Activated naive CD4-positive, alpha-beta T cell (primary cell): ENCODE measurements at places on chromosomes 5 and 9.

DNA sequence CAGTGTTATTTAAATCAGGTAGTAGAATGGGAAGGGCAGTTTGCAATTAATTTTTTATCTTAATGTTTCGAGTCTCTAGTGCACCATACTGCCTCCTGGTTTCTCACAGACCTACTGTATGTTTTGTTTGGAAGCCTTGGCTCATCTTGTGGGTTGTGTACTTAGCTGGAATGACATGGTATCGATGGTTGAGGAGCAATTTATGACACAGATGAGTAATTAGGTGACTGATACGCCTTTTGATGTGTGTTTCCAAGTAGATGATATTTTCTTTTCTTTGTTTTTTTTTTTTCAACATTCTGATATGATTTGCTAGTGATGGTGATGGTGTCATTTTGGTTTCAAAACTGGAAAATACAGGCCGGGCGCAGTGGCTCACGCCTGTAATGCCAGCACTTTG, 16.1 kb downstream of the BASP1 start:
- no peak for DNase-seq

GRCh38 chr9:114445616-114446015, 57.8 kb upstream of the AKNA start:
- no peak for DNase-seq

GRCh38 chr9:92328225-92328624, 2.5 kb downstream of the CENPP start:
- no peak for DNase-seq

DNA sequence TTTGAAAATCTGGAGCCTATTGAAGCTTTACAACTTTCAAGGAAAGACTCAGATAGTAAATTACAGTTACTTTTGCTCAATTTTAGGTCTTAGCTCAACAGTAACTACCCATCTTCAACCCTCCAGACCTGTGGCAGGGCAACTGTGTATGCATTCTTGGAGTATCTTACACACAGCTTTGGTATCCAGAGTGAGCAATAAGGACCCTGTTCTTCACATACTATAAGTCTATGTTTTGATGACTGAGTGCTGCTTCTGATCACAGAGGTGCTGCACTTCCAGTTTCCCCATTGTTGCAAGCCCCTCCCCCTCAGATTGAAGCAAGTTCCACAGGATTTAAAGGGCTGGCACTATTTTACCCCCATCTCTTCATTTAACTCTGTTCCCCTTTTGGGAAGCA, 737.4 kb upstream of the GRAMD2B start:
- no peak for DNase-seq

- DNase-seq: no peak
Measured at GRCh38 chr9:94881940-94882339, 155.4 kb downstream of the AOPEP start.

- no peak for DNase-seq
Measured at GRCh38 chr9:11414241-11414640, 801.4 kb upstream of the PTPRD start.

DNA sequence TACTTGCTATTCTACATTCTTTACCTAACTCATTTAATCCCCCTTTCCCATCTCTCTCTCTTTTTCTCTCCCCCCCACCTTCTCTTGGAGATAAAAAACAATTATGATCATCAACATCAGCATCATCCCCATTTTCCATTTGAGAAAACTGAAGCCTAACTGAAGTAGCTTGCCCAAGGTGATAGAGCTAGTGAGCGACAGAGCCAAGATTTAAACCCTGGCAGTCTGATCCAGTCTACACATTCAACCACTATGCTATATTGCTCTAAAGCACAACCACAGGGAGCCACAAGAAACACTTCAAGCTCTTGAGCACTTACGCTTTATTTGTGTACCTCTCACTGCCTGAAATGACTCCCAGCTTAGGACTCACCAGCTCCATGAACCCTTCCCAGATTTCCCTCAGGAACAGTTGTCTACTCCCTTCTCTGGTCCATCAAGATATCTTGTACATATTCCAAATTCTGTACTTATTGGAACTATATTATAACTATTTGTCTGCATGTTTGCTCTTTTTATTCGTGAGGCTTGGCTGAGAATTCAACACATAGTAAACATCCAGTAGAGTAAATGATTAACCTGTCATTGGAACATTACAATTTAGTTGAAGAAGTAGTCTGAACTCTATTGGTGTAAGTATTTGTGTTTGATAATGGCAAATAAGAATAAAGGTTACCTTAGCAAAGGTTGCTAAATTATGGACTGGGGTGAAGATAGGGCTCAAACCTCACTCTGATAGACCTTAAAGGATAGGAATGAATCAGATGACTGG, 164.8 kb downstream of the EFNA5 start:
- no peak for DNase-seq
